ENCODE measurements at places on chromosomes 13 and 19. TPM values are rescaled to one million over a fixed set of nuclear protein-coding genes. Genes with fewer than 3 reads are reported as not detected.

GRCh38 chr13:105778196-105778595 lies 757.3 kb downstream of the EFNB2 start:
- no peak for DNase-seq

Gene EPS8L1
- 64.6 TPM for total RNA-seq

DNA sequence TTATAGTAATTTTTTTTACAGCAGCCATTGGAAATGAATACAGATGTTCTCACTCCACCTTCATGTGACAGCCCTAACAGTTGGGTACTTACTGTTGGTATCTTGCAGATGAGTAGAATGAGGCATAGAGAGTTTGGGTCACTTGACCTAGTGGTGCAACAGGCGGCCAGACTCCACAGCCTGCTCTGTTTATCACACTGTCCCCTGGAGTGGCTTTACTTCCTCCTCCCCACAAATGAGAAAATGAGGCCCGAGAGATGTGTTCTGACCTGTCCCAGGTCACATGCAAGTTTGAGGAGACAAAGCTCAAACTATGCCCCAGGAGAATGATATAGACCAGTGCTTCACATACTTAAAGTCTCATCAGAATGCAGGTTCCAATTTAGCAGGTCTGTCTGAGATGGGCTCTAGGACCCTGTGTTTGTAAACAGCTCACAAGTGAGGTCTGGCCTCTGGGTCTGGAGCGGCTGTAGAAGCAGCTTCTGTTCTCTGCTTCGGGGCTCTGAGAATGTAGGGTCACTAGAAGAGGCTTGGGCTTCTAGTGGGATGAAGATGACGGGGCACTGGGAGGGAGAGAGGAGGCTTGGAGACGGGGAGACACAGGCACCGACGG lies 37.4 kb upstream of the RCBTB2 start:
- no peak for DNase-seq

- DNase-seq, result peak; percentile 75
Measured at GRCh38 chr13:112873851-112874750, 94.9 kb upstream of the MCF2L start.

DNA sequence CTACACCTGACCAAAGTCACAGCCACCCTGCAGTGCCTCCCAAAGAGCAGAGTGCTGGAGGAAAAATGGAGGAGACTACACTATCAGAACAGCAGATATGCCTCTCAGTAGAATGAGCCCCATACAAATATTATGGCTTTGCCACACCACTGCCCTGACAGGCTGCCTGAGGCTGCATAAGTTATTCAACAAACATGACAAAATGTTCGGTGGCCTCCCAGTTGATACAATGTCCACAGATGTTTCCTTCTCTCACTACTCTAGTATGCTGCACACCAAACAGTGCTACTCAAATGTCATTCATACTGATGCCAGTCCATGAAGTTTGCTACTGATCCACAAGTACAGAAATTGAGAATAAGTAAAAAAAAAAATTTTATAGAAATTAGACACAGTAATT lies 41.0 kb downstream of the N4BP2L2 start:
- no peak for DNase-seq

DNA sequence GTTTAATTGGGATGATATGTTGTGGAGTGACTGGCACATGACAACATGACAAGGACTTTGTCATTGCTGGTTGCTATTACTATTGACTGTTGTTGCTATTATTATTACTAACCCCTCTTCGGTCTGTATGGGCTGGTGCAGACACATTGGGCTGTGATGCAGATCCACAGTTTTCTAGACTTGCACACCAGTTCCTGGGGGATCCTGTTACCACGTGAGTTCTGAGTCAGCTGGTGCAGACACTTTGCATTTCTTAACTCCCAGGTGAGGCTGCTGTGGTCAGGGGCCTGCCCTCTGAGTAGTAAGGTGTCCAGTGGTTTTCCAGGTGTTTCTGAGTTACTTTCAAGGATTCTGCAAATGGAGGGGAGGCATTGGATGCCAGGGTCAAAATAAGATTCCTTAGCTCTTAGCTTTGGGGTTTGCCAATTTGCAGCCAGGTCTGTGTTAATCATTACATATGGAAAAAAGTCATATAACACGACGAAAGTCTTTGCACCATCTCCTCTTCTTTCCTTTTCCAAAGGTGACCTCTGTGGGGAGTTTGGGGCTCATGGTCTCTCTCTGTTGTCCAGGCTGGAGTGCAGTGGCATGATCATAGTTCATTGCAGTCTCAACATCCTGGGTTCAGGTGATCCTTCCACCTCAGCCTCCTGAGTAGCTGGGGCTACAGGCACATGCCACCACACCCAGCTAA lies 19.3 kb downstream of the BICRA start:
- no peak for DNase-seq

DNA sequence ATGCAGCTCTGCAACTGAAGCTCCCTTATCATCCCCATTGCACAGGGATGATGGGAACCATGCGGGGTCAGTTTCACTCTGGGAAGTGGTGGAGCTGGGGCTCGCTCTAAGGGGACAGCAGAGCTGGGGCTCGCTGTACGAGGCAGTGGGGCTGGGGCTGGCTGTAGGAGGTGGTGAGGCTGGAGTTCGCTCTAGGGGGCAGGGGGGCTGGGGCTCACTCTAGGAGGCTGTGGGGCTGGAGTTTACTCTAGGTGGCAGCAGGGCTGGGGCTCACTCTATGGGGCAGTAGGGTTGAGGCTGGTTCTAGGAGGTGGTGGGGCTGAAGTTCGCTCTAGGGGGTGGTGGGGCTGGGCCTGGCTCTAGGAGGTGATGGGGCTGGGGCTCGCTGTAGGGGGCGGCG lies 99.1 kb downstream of the UQCRFS1 start:
- no peak for DNase-seq

DNA sequence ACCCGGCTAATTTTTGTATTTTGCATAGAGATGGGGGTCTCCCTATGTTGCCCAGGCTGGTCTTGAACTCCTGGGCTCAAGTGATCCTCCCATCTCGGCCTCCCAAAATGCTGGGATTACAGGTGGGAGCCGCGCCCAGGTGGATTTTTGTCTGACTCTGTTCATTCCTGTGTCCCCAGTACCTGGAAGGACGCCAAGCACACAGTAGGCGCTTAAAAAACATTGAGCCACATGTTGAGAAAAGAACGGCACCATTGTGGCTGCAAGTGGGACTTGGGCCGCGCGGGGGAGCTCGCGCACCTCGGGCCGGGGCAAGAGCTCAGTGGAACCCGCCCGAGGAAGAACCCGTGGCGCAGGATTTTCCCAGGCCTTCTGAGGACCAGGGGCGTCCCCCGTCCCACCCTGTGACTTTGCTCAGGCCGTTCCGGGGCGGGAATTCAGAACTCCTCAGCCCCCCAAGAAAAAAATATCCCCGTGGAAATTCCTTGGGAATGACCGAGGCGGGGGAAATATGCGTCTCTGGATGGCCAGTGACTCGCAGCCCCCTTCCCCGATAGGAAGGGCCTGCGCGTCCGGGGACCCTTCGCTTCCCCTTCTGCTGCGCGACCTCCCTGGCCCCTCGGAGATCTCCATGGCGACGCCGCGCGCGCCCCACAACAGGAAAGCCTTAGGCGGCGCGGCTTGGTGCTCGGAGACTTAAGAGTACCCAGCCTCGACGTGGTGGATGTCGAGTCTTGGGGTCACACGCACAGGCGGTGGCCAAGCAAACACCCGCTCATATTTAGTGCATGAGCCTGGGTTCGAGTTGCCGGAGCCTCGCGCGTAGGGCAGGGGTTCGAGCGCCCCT lies 1.4 kb upstream of the ICAM1 start:
- DNase-seq, result peak; percentile 90

Gene GJB2
- 4.9 TPM for total RNA-seq

DNA sequence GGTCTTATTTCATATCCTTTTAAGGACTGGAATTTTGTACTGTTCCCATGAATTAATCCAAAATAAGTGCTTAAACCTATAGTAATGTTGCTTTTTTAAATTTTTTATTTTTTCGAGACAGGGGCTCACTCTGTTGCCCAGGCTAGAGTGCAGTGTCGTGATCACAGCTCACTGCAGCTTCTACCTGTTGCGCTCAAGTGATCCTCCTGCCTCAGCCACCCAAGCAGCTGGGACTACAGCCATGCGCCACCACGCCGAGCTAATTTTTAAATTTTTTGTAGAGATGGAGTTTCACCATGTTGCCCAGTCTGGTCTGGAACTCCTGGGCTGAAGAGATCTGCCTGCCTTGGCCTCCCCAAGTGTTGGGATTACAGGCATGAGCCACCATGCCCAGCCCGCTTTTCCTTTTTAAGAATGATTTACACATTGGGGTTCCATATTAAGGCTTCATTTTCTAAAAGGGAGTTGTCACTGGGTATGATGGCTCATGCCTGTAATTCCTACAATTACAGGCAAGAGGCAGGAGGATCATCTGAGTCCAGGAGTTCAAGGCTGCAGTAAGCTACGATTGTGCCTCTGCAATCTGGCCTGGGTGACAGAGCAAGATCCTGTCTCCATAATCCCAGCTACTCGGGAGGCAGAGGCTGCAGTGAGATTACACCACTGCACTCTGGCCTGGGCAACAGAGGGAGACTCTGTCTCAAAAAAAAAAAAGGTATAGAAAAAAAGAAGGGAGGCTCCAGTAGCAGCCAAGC lies 28.3 kb upstream of the AKT2 start:
- no peak for DNase-seq

Gene CTU1
- total RNA-seq, result 5.3 TPM

Gene SIGLEC7
- total RNA-seq, result 2.4 TPM

- DNase-seq, result no peak
Measured at GRCh38 chr13:94080527-94080926, 399.0 kb downstream of the DCT start.

DNA sequence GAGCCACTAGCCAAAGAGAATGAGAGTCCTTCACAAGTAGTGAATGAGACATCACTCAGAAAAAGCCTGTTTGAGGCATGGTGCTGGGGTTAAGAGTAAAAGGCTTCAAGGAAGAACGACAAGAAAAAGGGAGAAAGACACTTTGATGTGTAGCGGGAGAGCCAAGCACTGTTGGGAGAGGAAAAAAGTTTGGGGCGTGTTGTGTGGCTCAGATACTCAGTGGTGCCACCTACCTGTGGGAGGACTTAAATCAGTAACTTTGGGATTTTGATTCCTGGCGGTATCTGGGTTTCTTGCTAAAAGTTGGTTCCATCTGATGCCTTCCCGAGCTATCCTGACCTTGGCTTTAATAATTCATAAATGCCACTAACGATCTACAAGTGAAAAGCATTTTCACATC lies 12.3 kb downstream of the ELSPBP1 start:
- DNase-seq, result no peak

DNA sequence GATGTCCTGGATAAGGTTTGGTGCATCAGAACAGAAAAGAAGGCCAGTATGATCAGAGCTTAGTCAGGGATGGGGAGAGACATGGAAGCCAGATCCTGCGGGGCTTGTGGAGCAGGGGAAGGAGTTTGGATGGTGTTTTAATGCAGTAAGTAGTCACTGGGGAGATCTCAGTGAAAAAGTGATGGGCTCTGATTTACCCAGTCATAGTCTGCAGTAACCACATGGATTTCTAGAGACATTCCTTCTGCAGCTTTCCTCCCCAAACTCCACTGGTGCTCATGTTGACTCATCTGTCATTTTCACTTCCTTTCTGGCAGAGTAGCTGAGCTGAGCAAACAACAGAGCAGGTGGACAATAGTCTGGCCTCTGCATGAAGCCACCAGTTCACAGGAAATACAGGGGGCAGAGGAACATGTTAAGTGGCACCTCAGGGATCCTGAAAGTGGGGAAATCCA lies 144.1 kb downstream of the DPF1 start:
- DNase-seq, result no peak

Gene TMPRSS9
- total RNA-seq, result not detected

Gene GIPC3
- total RNA-seq, result 2.4 TPM

DNA sequence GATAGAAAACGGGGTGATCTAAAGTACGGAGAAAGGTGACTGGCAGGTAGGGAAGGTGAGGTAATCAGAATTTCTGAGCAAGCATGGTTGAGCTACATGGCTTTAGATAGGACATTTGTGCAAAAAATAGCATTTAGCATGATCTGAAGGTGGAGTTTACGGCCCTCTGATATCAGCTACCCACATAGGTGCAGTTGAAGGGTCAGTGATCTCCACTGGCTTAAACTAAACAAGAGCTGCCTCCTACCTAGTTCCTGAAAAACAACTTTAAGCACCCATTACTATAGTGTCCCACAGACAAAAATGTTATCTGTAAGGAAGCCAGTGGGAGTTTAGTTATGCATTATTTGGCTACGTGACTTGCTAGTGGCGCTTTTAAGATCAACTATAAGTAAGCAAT lies 1.2 kb upstream of the CASP14 start:
- no peak for DNase-seq

DNA sequence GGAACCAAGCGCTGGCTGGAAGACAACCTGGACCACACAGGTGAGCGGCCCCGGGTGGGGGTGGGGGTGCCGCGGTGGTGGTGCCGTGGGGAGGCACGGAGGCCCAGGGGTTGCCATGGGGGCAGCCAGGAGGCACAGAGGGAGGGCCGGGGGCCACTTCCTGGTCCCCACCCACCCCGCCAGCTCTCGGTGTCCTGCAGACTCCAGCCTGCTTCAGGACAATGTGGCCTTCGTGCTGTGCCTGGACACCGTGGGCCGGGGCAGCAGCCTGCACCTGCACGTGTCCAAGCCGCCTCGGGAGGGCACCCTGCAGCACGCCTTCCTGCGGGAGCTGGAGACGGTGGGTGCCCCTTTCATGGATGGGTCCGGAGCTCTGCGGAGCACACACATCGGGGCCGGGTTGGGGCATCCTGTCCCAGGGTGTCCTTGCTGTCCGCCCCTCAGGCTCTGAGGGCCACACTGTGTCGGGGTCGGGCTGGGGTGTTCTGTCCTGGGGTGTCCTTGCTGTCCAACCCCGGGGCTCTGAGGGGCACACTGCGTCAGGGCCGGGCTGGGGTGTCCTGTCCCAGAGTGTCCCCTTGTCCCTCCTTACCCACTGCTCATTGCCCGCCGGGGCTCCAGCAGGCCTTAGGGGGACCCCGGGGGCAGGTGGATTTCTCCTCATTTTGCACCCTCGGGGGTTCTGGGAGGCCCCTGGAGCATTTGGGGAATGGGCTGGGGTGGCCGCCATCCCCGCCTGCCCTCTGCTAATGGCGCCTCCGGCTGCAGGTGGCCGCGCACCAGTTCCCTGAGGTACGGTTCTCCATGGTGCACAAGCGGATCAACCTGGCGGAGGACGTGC lies 18.3 kb downstream of the NCLN start:
- DNase-seq, result peak; percentile 38

DNA sequence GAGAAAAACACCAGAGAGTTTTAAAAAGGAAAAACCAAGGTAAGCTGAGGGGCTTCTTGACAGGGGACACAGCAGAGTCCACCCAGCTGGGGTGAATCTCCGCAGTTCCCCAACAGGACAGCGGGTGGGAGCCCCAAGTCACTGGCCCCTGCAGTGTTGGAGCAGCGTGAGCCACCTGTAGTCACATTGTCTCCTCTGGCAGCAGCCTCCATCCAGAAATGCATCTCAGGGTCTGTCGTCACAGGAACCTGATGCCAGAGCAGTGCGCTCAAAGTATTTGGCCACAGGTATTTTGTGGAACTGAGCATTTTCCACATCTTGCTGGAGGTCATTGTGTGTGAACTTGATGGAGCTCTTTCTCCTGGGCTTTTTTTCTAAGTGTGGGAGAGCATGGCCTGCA lies 24.7 kb downstream of the CHAMP1 start:
- no peak for DNase-seq

GRCh38 chr13:94780421-94780820 lies 68.1 kb upstream of the SOX21 start:
- no peak for DNase-seq

All from ureter (tissue), 1 donor.